RPMI8226 (cell line): ENCODE measurements at places on chromosomes 16 and 17.

GRCh38 chr16:2953706-2954627, 10.1 kb upstream of the KREMEN2 start:
- DNase-seq = peak; percentile 90

- no peak for DNase-seq
Observed at GRCh38 chr17:46977348-46977747, 1.7 kb downstream of the RPRML start.

GRCh38 chr17:73343168-73343634, 31.4 kb upstream of the CDC42EP4 start:
- no peak for DNase-seq

DNA sequence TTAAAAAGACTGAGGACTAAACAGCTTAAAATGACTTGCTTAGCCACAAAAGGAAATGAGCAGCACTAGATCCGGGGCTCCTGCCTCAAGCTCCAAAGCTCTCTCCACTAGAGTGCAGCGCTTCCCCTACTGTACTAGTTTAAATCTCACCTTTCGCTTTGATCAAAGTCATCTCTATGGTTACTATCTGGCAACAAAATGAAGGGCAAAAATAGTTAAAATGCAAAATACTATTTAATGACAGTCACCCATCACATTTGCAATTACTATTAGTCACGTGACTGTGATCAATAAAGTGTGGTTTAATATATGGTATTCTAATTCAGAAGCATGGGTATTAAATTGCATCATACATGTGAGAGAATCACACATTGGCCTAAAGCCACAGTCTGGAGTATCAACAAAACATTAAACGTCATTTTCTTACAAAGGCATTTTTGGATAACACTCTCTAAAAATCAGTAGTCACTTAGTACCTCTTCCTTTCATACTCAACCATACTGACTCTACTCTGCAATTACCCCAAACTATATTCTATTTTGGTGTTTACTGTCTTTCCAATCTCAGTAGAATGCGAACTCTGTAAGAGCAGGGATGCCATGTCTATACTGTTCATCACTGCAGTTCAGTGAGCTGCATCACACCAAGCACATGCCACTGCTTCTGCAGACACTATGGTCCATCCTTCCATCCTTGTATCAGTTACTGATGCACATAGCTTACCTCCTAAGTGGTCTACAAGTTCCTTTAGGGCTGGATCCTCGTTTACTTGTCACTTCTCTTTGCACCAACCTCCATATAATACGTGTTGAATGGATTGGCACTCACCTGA, 6.2 kb downstream of the PSMD12 start:
- DNase-seq = peak; percentile 23

DNA sequence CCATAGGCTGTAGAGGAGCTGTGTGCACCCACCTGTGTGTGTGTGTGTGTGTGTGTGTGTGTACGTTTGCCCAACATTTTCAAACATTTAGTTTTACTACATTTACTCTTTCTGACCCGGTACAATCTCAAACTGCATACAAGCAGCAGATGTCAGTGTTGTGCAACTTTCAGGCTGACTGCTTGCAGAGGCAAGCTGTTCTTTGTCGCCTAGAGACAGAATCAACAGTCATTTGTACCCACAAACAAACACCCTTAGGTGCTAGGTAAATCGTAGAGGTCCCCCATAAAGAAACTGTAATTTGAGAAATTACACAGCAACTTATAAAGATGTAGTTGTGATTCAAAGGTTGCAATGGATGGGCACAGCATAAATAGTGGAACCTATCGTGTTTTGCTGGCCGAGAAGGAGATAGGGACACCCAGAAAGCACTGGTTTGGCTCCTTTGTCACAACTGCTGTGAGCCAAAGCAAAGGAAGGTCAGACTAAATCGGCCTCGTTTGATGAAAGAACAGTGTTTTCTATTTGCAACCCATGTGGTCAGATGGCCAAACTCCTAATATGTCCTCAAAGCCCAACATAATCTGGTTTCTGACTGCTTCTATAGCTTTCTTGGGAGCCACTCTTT, 478.4 kb downstream of the TOX3 start:
- peak; percentile 33 for DNase-seq

DNA sequence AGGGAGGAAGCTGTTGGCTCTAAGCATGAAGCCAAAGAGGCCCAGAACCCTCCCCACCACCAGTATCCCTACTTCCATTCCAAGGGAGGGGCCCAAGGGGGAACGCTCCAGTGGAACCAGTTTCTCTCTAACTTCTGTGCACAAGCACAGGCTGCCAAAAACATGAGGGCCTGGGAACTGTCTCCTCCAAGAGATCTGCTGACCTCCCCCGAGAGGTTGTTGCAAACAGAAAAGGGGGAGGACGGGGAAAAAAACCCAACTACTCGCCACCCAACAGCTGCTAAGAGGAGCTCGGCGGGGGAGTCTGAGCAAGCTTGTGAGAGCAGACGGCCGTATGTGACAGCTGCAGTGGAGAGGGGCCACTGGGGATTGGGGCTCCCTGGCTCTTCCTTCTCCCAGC, 15.7 kb upstream of the SLC35B1 start:
- no peak for DNase-seq

GRCh38 chr16:67077871-67078270, 31.9 kb upstream of the PHAF1 start:
- DNase-seq = no peak

DNA sequence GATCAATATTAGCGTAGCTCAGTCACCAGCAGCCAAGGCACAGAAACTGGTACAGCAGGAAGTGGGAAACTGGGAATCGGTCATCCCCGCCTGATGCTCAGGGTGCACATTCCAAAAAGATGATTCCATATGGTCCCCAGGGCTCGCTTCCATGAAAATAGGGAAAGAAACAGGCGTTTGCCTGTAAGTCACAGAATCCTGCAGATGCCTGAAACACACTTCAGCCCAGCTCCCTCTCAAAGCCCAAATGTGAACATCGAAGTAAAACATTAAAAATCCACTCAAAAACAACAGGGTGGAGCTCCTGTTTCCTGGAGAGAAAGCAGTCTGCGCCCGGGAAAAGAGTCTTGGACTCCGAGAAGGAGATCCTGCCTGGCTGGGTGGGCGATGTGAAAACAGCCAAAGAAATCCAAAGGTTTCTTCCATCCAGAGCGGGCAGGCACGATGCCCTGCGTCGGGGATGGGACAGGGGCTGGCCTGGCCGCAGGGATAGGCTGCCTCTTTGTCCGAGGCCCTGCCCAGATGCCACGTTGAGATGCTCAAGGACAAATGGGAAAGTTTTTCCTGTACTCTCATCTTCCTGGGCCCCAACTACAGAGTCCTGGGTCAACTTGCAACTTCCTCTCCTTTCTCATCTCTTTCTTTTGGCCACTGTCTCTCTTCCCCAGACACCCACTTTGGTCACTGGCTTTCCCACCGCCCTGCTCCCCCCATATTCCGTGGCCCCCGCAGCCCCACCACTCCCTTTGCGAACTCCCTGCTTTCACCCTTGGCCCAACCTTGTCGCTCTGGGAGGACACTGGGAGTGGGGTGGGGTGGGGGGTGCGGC, 743 bp downstream of the WIPI1 start:
- DNase-seq = peak; percentile 36

- no peak for DNase-seq
Observed at GRCh38 chr17:49990921-49991320, 4.1 kb downstream of the DLX3 start.

DNA sequence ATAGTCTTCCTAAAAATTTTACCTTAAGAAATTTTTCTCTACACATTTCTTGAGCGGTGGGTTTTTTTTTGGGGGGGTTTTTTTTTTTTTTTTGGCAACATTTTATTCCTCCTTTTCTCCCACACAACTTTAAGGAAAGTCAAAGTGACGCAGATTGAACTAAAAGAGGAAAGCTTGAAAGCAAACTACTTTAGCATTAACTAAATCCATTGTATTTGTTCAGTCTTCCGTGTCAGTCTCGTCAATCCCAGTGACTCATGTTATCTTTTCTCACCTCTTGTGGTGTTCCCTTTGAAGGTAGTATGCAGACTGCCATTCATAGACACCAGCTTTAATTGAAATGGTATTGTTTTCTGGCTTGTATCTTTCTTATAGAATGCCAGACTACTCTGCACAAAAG, 39.3 kb downstream of the TADA2A start:
- no peak for DNase-seq

DNA sequence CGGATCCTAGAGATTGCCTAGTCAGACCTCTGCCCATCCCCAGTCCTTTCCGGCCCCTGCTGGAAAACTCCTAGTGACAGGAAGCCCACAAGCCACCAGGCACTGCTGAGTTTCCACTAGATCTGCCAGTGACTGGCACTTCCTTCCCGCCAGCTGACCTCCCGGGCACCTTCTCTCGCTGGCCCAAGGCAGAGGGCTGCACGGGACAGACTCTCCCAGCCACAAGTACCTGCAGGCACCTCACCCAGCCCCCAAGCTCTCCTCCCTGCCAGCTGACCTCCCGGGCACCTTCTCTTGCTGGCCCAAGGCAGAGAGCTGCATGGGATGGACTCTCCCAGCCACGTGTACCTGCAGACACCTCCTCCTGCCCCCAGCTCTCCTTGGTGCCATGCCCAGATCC, 66.3 kb upstream of the DOC2B start:
- DNase-seq = no peak

DNA sequence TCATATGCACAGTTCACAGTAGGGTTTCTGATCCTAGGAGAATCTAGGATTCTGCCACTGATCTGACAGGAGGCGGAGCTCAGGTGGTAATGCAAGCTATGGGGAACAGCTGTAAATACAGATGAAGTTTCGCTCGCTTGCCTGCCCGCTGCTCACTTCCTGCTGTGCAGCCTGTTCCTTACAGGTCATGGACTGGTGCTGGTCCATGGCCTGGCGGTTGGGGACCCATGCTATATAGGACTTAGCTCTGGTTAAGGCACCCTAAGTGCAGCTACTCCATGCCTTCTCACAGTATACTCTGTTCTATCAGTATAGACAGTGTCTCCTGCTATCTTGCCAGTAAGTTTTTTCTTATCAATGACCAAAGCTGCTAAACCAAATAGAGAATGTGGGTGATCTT, 2.4 kb downstream of the MPHOSPH6 start:
- no peak for DNase-seq

GRCh38 chr17:79715098-79715942, 15.4 kb upstream of the ENPP7 start:
- DNase-seq = no peak

GRCh38 chr16:89341697-89342694, 124.5 kb downstream of the ZNF778 start:
- DNase-seq = no peak

DNA sequence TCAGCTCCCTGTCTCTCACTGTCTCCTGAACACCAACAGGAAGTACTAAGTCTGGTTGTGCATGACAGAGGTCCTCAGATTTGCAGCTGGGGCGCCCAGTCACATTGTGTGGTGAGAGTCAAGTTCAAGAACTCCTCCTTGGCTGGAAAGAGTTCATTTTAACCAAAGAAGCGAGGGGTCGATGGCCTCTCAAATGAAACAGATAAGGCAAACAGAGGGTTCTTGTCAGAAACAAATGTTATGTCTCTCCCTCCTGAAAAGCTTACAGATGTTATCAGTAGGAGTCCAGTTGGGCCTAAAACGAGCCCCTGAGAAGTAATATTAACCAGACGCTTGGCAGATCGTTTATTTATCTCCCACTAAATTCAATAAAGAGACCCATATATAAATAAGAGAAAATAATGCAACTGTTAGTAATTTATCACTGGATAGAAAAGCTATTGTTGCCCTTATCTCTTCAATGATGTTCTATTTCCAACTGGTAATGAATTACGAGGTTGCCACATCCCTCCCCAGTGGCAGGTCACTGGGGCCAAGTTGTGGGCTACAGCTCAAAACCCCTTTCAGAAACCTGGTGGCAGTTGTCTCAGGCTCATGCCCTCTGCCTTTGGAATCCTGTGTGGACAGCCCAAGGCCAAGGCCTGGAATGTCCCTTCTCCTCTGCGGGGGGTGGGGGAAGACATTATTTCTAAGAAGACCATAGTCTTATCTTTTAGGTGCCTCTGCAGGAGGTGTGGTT, 307.5 kb upstream of the DYNLRB2 start:
- DNase-seq = no peak

- no peak for DNase-seq
Observed at GRCh38 chr16:27341549-27341948, 27.8 kb downstream of the IL4R start.

DNA sequence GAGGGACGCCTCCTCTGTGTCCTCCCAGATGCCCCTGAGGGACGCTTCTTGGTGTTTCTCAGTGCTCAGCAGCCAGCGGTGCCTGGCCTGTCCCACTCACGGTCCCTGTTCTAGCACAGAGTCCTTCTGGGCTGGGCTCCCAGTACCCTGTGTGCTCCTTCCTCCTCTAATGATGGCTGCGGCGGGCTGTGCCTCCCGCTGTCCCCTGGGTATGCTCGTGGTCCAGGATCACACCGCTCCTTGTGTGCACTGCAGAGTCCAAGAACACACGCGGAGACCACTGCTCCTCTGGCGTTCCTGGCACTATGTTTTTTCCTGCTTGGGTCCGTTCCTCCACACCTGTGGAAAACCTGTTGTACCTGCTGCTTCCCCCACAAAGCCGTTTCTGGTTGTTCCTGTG, 15.1 kb upstream of the IRF8 start:
- no peak for DNase-seq

DNA sequence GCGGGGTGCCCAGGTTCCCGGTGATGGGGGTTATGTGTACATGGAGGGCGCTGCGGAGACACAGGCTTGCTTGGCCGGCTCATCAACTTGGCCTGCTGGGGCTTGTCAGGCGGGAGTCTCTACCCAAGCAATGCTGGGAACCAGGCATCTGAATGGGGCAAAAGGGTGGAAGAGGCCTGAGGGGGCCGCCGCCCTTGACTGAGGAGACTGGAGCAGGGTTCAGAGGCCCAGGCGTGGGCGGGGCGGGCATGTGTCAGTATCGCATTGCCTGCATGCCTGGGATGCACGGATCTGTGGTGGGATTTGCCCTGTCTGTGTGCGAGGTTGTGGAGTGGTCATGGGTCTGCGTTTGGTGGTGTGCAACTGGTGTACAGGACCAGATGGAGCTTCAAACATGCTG, 21.1 kb downstream of the ARHGAP23 start:
- DNase-seq = no peak

DNA sequence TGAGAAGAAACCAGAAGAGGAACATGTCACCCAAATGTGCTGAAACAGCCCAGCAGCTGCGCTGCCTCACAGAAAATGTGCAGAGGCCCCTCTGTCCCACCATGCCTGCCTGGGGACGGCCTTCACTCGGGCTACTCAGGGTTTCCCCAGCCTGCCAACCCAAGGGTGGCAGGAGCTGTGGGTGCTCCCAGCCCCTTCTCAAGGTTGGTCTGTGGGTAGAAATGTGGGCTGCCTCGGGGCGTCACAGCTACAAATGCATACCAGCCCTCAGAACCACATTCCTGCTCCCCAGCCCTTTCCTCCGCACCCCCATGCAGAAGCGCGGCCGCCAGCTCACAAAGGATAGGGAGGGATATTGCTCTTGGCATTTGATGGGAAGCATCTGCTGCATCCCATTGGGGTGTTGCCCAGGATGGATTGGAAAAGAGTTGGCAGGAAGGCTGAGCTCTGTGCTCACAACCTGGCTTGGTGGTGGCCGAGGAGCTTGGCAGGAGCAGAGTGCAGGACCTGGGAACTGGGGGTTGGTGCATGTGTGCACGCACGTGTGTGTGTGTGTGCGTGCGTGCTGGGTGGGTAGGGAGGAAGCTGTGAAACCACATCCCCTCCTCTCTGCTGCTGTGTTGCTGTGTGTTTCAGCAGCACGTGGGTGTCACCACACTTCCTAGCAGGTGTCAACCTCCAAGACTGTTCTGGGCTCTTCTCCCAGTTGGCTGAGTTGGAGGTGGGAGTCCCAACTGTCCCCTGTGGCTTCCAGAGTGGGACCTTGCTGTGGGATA, 304.4 kb downstream of the SEC14L1 start:
- peak; percentile 81 for DNase-seq
